Activated T-cell treated with anti-CD3 and anti-CD28 coated beads, Interleukin-2, amount 50 U/mL, for 48 hours (primary cell): ENCODE measurements at places on chromosomes 12 and 14.

DNA sequence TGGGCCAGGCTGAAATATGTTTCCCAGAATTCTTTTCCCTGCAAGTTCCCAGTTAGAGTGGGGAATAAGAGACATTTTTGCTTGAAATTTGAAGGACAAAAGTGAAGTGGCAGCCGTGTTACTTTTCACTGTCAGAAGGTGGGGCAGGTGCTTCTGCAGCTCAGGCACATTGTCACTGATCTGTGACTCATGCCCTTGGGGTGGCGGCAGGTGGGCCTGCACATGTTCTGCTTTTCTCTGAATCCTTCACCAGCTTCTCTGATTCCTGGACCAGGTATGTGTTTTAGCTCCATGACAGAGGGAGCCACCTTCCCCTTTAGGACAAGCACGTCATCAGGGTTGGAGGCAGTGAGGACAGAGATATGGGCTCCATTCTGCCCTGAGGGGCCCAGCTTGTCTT lies 11.7 kb upstream of the KCNA5 start:
- DNase-seq: no peak

GRCh38 chr14:44404036-44404435 lies 103.0 kb downstream of the FSCB start:
- DNase-seq: no peak

DNA sequence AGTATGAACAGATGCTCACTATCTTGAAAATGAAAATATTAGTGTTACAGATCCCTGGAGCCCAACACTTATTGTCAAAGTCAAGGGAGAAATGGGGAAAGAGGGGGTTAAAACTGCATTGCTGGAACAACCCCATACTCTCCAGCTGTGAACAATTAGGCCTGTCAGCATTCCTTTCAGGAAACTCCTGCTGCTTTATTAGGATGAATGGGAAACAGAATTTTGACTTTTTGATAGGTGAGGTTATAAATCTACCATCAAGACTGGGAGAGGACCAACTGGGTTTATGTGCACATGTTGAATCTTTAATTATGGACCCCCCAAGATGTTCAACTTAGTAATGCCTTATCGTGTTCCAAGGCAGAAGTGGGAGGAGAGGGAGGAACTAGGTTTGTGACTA lies 85.0 kb downstream of the TMTC1 start:
- DNase-seq: no peak

DNA sequence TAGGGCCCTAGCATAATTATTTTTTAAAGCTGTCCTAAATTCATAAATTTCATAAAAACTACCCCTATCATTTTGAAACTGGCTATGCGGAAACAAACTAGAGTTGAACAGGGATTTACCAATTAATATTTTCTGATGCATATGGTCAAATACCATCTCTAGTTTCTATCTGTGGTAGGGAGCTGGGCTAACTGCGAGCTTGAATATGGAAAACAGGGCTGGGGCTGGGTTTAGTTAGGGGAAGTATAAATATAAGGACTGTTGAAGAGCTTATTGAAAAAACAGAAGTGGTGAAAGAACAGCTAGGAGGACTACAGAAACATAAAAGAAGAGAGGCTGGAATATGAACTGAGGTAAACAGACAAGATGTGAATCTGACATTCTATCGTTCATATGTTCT lies 91.8 kb downstream of the SLC38A1 start:
- DNase-seq: no peak

DNA sequence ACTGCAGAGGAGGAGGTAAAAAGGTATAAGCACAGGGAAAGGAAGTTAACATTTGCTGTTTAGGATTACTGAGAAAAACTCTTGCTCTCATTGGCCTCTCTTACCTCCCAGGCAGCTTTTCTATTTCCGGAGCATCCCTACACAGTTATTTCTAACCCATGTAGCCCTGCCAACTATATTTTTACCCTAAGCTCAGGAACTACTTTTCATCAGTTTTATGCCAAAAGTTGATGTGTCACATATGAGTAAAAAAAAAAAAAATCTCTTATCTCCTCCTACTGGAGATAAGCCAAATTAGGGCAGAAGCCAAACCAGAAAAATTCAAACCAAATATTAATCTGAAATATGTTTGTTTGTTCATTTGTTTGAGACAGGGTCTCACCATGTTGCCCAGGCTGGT lies 34.4 kb upstream of the PSMA6 start:
- DNase-seq: no peak

GRCh38 chr12:21715386-21715785 lies 57.7 kb upstream of the LDHB start:
- DNase-seq: no peak

DNA sequence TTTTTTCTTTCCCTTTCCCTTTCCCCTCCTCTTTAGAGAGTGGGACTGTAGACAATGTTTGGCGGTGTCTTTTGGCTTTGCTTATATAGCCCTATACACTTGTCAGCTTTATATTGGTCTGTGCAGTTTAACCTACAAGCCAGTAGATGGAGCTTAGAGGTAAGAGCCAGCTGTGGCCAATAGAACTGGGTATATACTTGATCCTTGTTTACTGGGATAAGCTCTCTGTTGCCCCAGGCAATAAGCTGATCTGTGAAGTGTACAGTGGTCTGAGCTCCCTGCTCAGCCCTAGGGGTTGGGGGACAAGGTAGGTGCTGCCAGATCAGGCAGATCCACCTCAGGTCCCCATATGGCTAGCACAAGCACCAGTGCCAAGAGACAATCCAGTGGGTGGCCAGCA lies 434.1 kb downstream of the NOVA1 start:
- DNase-seq: no peak

DNA sequence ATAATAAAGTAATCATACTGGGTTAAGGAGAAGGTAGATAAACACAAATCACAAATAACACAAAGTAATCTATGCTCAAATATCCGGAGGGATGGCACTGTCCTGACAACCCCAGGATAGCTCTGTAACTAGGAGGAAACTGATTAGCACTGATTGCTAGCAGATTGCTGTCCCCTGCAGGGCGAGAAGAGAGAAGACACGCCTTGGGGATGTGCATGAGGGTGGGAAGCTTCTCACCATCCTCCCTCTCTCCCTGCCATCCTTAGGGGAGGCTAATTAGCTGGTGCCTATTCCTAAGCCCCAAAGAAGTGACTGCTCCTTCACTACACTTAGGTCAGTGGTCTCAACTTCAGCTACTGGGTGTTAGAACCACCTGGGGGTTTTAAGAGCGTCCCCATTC lies 27.0 kb upstream of the TMEM260 start:
- DNase-seq: no peak

GRCh38 chr12:286531-287300 lies 24.1 kb upstream of the SLC6A13 start:
- no peak for DNase-seq

- DNase-seq: no peak
Measured at GRCh38 chr12:86265329-86265695, 9.1 kb upstream of the MGAT4C start.

DNA sequence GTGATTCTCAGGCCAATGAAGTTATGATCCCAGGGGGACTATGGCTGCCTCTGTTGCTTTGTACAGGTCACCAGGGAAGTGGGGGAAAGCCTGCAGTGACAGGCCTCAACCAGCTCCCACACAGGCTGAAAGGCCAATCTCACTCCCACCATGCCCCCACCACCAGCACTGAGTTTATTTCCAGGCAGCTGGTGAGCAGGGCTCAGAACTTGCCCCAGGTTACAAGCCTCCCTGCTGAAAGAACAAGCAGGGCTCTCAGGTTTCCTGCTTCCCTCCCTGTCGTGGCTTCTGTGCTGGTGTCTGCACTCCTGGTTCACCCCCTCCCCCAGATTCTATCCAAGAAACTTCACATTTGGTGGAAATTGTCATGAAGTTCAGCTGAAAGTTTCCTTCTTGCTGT lies 260.3 kb downstream of the CCDC59 start:
- DNase-seq: no peak

GRCh38 chr14:100873096-100873482 lies 30.4 kb downstream of the RTL1 start:
- DNase-seq: no peak

GRCh38 chr12:1930803-1931597 lies 12.5 kb upstream of the CACNA2D4 start:
- no peak for DNase-seq

- no peak for DNase-seq
Measured at GRCh38 chr12:113700943-113701342, 229.3 kb upstream of the LHX5 start.

- no peak for DNase-seq
Measured at GRCh38 chr12:131385313-131386166, 325.4 kb upstream of the SFSWAP start.

DNA sequence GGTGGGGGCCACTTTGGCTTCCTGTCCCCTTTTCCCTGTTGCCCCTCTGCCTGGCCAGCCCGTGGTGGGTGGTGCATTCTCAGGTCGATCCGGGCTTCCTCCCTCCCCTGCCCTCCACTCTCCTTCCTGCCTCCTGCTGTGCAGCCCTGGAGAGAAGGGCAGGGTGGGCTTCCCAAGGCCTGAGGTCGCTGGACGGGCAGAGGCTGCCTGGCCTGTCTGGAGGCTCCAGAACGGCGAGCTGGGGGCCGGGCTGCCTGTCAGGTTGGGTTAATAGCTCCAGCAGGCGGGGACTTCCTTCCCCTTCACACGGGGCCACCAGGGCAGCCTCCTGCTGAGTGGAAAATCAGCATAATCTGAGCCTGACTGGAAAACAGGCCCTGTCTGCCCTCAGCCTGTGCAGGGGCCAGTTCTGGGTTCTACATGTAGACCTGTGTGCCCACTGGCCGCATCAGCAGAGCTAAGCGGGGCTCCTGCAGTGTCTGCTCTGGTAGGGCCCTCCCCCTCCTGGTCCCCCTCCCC lies 11.3 kb downstream of the KIF26A start:
- peak; percentile 37 for DNase-seq

DNA sequence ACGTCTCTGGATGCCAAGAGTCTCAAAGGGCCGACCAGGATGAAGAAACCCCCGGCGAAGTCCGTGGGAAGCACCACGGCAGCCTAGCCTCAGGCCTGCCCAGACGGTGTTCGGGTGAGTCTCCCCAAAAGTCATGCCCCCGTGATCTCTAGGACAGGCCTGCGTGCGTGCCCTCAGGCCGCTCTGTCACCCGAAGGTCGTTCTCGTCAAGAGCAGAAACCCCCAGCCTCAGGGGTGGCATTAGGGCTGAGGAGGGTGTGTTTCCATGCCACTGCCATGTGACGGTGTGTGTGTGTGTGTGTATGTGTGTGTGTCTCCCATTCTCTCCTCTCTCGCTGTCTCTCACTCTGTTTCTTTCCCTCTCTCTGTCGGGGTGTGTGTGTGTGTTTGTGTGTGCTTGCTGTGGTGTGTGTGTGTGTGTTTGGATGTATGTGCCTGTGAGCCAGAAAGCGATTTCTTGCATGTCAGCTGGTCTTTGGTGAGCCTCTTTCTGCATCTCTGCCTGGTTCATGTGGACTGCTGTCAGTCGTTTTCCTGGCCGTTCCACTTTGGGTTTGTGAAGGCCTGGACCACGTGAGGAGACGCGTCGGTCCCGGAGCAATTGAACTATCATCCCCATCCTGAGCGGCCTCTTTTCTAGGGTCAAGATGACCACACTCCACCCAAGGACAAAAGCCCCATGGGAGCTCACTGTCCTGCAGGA lies 772.5 kb upstream of the ALG10B start:
- no peak for DNase-seq

DNA sequence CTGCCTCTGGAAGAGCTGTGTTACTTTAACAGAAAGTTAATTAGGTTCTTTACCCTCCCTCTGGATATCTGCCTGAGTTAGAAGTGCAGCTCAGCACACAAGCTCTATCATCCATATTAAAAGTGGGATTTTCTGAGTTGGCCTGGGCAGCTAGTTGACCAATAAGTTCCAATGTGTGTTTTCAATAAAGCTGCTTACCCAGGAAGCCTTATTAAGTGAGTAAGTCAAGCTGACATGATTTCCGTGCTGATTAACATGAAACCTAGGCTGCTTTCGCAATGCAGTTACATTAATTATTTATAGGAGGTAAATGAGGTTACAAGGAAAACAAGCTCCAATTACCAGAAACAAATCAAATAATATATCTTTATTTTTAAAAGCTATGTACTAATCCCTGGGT lies 4.8 kb downstream of the NEUROD4 start:
- no peak for DNase-seq
